Stimulated activated CD8-positive, alpha-beta memory T cell treated with anti-CD3 and anti-CD28 coated beads, Interleukin-7, amount 100 ng/mL, for 1 hour (primary cell): ENCODE measurements at places on chromosomes 11 and 22.

- DNase-seq = no peak
Observed at GRCh38 chr22:28594076-28594796, 85.4 kb downstream of the TTC28 start.

DNA sequence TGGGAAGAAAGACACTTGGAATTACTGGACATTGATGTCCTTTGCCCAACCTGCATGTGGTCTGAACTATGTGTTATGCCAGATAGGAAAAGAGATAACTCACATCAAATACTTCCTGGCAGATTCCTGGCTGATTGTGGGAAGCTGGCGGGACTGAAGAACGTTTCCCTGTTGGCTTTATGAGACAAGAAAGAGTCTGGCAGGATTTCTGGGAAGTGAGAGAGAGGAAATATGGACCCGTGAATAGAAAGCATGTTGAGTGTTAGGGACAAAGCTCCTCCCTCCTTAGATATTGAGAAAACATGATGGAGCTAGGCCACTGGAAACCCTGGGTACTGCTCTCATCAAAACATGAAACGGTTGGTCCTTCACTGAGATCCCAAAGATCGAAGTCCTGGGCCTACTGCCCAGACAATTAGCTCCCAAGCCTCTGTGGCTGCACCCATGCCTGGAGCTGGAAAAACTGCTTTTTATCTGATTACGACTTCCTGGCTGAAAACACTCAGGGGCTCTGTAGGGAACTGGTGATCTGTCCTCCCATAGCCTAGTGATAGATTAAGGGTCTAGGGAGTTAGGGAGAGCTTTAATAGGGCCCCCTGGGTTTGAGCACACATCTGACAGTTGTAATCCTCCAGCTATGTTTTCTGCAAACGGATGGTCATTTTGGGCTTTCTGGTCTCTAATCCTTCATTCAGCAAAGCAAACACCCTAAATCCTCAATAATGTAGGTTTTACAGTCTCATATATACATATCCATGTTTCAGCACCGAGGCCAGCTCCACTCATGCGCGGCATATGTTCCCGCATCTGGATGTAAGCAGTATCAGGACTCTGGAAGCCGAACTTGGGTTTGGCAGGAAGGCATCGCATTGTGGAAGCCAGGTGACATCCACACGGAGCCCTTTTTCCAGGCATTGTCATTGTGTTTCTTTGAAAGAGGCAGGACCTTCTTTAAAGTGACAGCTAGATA, 6.1 kb upstream of the B3GAT1 start:
- no peak for DNase-seq

GRCh38 chr22:30591191-30591587, 521 bp downstream of the PES1 start:
- DNase-seq = no peak

GRCh38 chr11:105937738-105938137, 84.3 kb downstream of the MSANTD4 start:
- no peak for DNase-seq

DNA sequence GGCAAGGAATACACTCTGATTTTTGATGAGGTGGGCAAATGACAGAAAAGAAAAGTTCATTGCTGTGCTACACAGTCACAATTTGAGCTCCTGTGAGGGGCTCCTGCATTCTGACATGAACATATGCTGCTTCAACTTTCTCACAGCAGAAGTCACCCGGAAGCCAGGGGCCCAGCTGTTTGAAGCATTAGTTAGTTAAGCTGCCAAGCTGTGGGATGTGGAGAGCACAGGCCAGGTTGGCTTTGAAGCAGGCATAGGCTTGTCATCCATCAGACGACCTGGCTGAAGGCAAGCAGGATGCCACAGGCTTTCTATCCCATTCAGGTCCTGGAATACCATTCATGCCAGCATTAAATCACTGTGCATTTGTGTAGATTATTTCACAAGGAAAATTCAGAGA, 63.1 kb downstream of the MTNR1B start:
- no peak for DNase-seq

DNA sequence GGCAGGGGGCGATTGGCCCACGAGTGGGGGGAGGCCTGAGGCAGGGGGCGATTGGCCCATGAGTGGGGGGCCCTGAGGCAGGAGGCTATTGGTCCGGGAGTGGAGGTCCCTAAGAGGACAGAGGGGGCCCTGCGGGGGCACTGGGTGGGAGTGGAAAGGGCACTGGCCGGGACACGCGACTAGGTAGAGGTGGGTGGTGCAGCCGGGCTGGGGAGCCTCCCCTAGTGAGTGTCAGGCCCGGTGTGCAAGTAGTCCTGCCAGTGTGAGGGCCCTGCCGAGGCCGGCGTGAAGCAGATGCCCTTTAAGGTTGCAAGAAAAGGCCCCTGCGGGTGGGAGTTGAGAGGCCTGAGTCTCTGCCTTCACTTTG, 909 bp upstream of the BRD1 start:
- DNase-seq = no peak

- no peak for DNase-seq
Observed at GRCh38 chr22:38098410-38099249, 11.9 kb downstream of the BAIAP2L2 start.

GRCh38 chr11:72577271-72577721, 96.9 kb downstream of the PDE2A start:
- no peak for DNase-seq

- no peak for DNase-seq
Observed at GRCh38 chr22:38353701-38354100, 36.5 kb upstream of the CSNK1E start.

- DNase-seq = no peak
Observed at GRCh38 chr22:48372390-48372789, 1455.3 kb downstream of the BRD1 start.

GRCh38 chr22:24588757-24589481, 4.0 kb downstream of the LRRC75B start:
- DNase-seq = no peak

- no peak for DNase-seq
Observed at GRCh38 chr11:92663539-92663938, 305.9 kb upstream of the MTNR1B start.

DNA sequence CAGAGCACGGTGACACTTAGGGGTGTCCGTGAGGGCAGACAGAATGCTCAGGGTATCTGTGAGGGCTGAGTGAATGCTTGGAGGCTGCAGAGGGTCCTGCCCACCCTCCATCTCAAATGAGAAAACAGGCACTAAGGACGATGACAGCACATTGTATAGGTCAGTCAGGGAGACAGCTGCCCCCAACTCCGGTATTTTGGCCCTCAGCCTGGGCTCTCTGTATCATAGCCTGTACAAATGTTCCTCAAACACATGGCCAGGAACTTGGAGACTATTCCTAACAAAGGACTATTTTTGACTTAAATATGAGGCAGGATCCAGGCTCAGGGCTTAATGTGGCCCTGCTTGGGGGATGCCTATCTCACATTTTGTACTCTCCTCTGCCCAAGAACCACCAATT, 145.4 kb downstream of the OPCML start:
- DNase-seq = no peak

DNA sequence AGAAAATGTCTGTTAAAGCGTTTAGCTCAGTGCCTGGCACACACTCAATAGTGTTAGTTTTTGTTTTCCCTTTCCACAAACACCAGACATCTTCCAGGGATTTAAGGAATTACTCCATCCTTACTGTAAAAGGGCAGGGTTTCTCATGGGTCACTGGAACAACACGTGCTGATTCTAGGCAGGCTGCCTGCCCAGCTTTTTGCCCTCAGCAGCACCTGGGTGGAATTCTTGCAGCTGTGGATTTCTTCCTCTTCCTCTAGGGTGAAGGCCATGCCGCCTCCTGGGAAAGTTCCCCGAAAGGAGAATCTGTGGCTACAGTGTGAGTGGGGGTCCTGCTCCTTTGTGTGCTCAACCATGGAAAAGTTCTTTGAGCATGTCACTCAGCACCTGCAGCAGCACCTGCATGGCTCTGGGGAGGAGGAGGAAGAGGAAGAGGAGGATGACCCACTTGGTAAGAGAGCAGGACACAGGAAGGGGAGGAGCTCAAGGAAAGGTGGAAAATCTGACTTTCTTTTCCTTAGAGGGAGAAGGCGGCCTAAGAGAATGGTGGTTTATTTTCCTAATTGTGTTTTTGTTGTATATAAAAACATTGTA, 5.4 kb downstream of the HINFP start:
- DNase-seq = no peak

GRCh38 chr11:125393331-125393730, 102.7 kb downstream of the FEZ1 start:
- no peak for DNase-seq

- DNase-seq = no peak
Observed at GRCh38 chr11:57249384-57250319, 12.6 kb upstream of the APLNR start.

GRCh38 chr11:63212742-63213141, 30.7 kb downstream of the SLC22A25 start:
- no peak for DNase-seq

GRCh38 chr11:6127881-6128280, 20.4 kb downstream of the OR56B4 start:
- DNase-seq = no peak
